ENCODE measurements at places on chromosomes 12 and 14.

DNA sequence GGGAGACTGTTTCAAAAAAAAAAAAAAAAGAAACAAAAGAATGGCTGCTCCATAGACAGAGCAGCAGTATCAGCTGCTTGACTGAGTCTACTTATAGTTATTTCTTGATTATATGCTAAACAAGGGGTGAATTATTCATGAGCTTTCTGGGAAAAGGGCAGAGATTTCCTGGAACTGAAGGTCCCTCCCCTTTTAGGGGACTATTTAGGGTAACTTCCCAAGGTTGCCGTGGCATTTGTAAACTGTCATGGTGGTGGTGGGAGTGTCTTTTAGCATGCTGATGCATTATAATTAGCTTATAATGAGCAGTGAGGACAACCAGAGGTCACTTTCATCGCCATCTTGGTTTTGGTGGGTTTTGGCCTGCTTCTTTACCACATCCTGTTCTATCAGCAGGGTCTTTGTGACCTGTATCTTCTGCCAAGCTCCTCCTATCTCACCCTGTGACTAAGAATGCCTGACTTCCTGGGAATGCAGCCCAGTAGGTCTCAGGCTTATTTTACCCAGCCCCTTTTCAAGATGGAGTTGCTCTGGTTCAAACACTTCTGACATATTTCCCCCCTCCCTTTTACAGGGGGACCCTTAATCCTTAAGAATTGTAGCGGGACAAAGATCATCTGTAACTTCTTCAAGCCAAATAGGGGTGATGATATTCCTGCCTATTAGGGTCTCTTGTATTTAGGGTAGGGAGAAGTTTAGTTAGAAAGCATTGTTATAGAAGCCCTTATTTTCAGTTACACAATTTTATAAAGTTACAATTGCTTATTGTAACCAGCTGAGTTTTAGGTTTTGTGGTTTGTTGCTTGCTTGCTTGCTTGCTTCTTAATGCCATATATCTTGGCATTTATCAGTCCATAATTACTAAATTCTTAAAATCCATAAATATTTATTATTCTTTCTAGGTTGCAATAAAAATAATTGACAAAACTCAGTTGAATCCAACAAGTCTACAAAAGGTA, 42.5 kb downstream of the MARK3 start:
- no peak for DNase-seq

DNA sequence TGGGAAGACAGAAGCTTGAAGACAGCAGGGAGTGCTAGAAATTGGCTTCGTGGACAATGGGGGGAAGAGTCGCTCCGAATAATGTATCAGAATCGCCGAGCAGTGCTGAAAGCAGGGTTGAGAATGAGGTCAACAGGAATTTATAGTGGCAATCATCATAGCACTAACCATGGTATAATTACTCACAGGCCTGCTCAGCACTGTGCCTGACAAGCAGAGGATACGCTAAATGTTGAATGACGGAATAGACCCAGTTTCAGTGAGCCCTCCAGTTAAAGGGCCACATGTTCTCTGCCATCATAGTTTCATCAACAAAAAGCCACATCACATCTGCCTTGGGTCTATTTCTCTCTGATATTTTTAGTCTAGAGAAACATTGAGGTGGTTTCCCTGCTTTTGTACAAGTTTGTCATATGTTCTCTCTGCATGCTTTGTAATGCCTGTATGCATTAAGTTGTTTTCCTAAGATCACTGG, 130.3 kb upstream of the EGLN3 start:
- DNase-seq: no peak

DNA sequence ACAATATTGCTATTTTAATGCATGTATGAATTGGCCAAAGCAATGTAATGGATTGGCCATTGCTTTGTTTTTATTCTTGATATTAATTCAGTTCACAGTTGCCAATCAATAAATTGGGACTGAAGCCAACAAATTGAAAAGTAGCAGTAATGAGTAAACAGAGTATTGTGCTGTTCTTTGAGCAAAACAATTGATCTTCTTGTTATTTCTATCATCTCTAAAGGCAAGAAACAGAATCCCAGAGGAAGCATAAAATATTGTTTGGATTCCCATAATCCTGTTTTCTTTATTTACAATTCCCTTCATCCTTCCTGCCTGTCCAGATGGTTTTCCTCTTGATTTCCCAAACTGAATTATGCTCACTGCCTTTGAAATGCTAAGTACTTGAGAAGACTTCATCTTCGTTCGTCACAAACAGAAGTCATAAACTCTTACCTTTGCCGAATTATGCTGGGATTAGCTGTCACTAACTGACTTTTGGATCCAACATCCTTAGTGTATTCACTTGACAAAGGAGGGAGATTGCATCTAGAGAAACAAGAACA, 85.9 kb downstream of the ST8SIA1 start:
- no peak for DNase-seq

GRCh38 chr14:97077687-97078086, 280.5 kb downstream of the VRK1 start:
- no peak for DNase-seq

DNA sequence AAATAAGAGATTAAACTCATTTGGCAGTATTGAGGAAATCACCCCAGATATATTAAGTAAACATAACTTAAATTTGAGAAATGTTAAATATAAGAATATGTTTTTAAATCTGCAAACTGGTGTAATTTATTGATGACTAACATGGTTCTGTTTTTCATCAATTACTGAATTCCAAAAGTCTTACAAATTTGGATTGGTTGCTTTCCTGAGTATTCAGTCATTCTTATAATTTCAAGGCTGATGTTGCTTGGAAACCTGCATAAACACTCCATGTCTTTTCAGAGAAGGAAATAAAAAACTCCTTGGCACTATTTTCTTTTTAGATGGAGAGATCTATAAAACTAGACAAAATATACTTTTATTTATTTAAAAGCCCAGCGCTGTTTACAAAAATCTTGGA, 71.7 kb downstream of the NOVA1 start:
- no peak for DNase-seq

DNA sequence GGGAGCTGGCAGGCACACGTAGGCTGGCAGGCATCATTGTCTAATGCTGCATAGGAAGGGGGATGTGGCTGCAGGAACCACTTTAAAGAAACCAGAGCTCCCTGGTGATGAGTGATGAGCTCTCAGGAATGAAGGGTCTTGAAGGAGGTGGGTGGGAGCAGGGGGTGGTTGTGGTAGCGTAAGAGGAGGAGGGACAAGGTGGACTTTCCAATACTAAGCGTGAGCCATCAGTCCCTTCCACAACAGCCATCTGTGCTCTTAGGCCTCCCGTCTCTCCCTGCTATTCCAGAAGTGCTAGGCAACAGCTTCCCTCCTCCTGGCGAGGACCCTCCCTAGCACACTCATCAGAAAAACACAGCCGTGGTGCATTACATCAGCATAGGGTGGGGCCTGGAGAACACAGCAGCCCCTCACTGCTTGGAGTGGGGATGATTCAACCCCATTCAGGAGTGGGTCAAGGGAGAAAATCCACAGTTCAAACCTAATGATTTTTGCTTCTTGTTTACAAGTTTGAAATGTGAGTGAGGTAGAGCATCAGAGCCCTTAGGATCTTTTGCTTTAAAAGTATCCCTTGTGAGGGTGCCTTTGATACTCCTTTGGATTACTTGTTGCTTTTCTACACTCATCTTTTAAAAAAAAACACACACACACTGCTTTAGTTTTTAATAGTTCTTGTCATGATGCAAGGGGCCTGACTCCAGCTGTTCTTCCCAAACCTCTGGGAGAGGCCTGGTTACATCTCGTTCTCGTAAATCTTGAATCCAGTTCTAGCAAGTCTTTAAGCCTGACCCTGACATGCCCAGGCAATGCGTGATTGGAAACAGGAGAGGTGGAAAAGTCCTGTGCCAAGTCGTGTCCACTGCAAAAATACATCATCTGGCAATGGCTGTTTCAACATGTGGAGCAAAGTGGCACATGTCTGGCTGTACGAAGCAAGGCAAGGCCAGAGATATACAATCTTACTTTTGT, 356.4 kb upstream of the DDHD1 start:
- DNase-seq: peak; percentile 19

- DNase-seq: no peak
These were observed 153.4 kb upstream of the PELI2 start for GRCh38 chr14:55964821-55965220.

DNA sequence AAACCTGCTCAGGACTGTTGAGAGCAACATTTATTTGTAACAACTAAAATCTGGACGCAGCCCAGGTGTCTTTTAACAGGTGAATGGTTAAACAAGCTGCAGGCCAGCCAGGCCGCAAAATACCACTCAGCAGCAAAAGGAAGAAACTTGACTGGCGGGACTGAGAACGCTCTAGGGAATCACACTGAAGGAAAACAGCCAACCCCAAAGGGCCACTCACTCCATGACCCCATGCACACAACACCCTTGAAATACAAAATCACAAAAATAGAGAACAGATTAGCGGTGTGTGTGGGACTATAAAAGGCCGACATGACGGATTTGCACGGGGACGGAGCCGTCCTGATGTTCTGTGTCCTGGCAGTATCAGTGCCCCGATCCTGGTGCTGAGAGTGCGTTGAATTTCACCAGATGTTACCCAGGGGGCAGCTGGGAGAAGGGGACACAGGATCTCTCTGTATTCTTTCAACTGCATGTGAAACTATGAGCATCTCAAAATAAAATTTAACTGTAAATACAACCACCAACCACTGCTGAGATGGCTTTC, 23.0 kb downstream of the VPS37B start:
- no peak for DNase-seq

DNA sequence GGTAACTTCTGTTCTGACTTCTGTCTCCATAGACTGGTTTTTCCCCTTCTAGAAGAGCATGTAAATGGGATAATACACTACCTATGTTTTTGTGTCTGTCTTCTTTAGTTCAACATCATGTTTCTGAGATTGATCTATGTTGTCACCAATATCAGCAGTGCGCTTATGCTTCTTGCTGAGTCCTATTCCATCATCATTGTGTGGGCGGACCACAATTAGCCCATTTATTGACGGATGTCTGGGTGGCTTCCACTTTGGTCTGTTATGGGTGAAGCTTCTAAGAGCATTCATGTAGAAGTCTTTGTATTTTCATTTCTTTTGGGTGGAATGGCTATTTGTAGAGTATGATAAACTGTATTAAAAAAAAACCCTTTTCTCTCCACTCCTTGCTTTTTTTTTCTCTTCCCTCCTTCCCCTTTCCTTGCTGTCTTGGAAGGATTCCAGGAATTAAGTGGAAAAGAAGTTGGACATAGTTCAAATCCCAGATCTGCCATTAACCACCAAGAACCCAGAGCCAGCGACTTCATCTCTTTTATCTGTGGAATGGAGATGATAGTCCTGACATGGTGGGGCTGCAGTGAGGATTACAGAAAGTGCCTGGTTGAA, 7.0 kb upstream of the SERPINA1 start:
- no peak for DNase-seq

- no peak for DNase-seq
These were observed 44.6 kb upstream of the NPFF start for GRCh38 chr12:53551889-53552291.

- no peak for DNase-seq
These were observed 62.3 kb downstream of the SUSD6 start for GRCh38 chr14:69673578-69674305.

- no peak for DNase-seq
These were observed 212.0 kb downstream of the CACNA1C start for GRCh38 chr12:2264651-2265232.

DNA sequence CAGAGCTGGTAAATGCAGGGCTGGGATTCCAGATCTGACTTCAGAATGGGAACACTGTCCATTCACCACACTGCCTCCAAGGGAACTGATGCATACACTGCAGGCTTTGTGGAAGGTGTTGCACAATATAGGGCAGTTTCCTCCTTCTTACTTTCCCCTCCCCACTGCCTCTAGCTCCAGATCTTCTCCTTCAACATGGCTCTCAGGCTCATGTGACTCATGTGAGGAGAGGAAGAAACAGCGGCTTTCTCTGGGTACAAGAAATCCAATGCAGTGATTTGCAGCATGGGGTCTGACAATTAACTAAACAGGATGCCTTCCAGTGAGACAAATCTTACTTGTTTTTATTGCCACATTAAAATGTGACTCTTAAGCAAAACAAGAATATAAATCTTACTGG, 447.6 kb upstream of the CCDC196 start:
- DNase-seq: peak; percentile 37

DNA sequence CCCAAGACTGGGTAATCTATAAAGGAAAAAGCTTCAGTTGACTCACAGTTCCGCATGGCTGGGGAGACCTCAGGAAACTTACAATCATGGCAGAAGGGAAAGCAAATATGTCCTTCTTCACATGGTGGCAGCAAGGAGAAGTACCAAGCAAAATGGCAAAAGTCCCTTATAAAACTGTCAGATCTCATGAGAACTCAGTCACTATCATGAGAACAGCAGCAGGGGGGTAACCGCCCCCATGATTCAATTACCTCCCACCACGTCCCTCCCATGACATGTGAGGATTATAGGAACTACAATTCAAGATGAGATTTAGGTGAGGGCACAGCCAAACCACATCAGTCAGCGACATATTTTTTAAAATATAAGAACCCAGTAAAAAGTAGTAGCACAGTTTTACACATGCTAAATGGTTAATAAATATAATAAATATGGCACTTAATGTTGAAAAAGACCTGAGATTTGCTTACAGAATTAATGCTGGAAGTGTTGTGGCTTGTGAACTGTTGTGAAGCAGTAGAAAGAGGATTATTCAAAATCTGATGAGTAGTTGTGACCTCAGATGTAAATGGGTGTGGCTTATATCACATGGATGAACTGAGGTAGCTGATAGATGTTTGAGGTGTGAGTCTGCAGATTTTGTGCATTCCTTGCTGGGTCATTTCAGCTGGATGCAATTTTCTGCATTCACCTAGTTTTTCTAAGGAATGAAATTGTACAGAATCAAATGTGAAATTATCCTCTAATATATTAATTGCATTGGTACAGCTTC, 46.9 kb upstream of the CHPT1 start:
- DNase-seq: no peak

GRCh38 chr14:75860561-75861160, 121.1 kb downstream of the TGFB3 start:
- DNase-seq: no peak

GRCh38 chr14:19771895-19772430, 1.3 kb upstream of the OR4M1 start:
- no peak for DNase-seq

DNA sequence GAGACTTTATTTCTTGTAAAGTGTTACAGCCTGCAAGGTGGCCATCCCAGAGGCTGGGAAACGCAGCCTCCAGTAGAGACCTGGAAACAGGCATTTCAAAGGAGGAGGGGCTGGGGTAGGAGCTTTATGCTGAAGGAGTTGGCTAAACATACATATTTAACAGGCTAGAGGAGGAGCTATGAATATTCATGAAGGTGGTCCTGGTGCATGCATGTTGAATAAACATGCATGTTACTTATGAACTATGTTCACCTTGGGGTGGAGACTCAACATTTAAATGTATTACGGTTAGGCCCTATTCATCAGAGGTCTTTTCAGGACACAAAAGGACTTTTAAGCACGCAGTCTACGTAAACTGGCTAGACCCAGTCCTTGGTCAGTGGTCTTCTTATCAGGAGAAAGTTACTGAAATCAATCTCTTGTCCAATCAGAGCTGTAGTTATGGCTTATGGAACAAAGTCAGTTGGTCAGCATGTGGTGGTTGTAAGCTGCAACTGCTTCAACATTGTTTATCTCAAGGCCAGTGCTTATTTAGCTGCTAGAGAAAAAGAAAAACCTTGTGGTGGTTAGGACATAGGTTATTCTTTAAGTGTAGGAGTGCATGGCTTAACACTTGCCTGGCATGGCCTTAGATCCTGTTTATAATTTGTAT, 11.4 kb upstream of the ARF6 start:
- no peak for DNase-seq

- no peak for DNase-seq
These were observed 929 bp upstream of the UBE2N start for GRCh38 chr12:93442411-93443340.

- no peak for DNase-seq
These were observed 47.8 kb downstream of the GIT2 start for GRCh38 chr12:109948368-109948767.

GRCh38 chr14:96187216-96188031, 17.2 kb upstream of the BDKRB2 start:
- no peak for DNase-seq
